Activated CD8-positive, alpha-beta memory T cell treated with anti-CD3 and anti-CD28 coated beads, Interleukin-2, amount 10 ng/mL, durations not matched to agents 7 days and 5 days (primary cell): ENCODE measurements at places on chromosomes 3 and 15. TPM values are rescaled to one million over a fixed set of nuclear protein-coding genes. Genes with fewer than 3 reads are reported as not detected.

The KCNMB3 gene
- 1.4 TPM for total RNA-seq

GRCh38 chr3:127690823-127691452, 18.2 kb downstream of the ABTB1 start:
- no peaks in the 10 kb centered on the region for H3K36me3 ChIP-seq
- no peaks in the 10 kb centered on the region for H3K4me1 ChIP-seq

GRCh38 chr3:45355351-45355750, 33.0 kb upstream of the LARS2 start:
- H3K4me3 ChIP-seq: no peak overlapping the region
- H3K27me3 ChIP-seq: peaks cover 37% of the 10 kb centered on the region
- no peaks in the 10 kb centered on the region for H3K36me3 ChIP-seq
- DNase-seq: no peak

- H3K4me3 ChIP-seq: no peak overlapping the region
- H3K27ac ChIP-seq: no peak overlapping the region
- peaks cover 1% of the 10 kb centered on the region for H3K36me3 ChIP-seq
- H3K27me3 ChIP-seq: no peaks in the 10 kb centered on the region
Observed at GRCh38 chr3:27545061-27545460, 60.9 kb upstream of the SLC4A7 start.

The MYO1E gene
- total RNA-seq: 60.3 TPM

The FOXB1 gene
- total RNA-seq: 2.8 TPM

GRCh38 chr15:56205061-56205876, 38.4 kb downstream of the RFX7 start:
- H3K4me3 ChIP-seq: no peak overlapping the region
- H3K27me3 ChIP-seq: no peaks in the 10 kb centered on the region
- no peak for DNase-seq
- H3K36me3 ChIP-seq: peaks cover 32% of the 10 kb centered on the region

DNA sequence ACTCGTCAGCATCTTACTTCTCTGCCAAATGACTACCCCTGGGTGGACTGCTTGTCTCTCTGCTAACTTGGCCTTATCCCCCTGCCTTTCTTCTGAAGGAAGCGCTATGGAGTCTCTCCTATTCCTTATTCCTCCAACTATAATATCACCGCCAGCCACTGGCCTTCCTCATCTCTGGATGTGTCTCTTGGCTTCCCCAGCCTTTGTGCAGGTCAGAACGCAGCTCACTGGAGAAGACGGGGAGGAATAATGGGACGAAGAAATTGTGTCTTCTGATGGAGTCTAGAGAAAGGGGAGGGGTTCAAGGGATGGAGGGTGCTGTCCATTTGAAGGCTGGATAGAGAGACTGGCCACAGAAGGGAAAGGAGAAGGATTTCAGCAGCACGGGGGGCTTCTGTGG, 16.9 kb downstream of the ITGA11 start:
- DNase-seq: no peak
- H3K4me1 ChIP-seq: no peaks in the 10 kb centered on the region
- H3K27me3 ChIP-seq: peaks cover 2% of the 10 kb centered on the region
- H3K27ac ChIP-seq: no peak overlapping the region
- no peaks in the 10 kb centered on the region for H3K36me3 ChIP-seq
- no peak overlapping the region for H3K4me3 ChIP-seq

The ISLR2 gene
- total RNA-seq: 0.14 TPM
